ENCODE measurements at places on chromosomes 3 and 15.

DNA sequence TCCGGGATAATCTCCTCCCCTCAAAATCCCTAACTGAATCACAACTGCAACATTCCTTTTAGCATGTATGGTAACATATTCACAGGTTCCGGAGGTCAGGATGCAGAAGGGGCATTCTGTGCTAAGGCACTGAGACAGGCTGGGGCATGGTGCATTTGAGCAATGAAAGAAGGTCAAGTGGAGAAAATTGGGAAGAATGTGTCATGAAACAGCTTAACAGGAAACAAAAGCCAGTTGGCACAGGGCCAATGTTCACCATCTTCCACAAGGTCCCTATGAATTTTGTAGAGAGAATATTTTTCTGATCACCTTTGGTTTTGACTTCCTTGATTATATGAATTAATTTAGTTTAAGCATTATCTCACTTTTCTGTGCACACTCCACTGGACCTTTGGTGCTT is 587.7 kb upstream of the NR2F2 start:
- no peak for DNase-seq

GRCh38 chr3:52544937-52545336 is 8.5 kb downstream of the UQCC5 start:
- DNase-seq: no peak

GRCh38 chr3:148532326-148532725 is 165.4 kb upstream of the AGTR1 start:
- DNase-seq: no peak

GRCh38 chr15:68249058-68249713 is 19.7 kb upstream of the CLN6 start:
- DNase-seq: no peak

DNA sequence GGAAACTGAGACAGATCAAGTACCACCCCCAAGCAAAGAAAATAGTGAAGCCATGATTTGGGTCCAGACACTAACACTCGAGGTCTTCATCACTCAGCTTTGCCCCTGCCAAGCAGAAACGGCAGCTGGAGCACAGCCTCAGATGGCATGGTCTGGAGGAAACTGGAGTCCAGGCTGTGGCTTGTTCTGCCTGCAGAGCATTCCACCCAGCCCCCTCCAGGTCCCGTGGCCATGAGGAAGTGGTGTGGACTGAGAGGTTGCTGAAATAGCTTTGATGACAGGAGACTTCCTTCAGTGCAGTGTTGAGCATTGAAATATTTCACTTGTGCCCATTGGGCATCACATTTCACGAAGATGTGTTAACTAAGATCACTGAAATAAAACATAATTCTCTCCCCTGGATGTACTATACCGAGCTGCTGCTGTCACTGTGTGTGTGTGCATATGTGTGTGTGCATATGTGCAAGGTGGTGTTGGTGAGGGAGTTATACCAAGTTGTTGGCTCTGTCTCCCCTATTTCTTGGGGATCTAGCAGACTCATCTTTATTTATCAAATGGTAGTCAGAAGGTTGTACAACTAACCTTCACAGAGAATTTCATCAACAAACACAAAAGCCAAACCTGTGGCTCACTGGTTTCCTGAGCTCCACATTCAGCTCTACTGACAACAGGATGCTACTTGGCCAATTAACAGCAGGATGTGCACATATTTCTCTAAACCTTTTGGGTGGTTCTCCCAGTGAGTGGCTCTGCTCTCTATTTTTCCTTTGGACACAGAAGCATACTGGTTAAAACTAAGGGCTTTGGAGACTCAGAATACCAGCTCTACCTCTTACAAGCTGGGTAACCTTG is 660.1 kb upstream of the CFAP20DC start:
- no peak for DNase-seq

DNA sequence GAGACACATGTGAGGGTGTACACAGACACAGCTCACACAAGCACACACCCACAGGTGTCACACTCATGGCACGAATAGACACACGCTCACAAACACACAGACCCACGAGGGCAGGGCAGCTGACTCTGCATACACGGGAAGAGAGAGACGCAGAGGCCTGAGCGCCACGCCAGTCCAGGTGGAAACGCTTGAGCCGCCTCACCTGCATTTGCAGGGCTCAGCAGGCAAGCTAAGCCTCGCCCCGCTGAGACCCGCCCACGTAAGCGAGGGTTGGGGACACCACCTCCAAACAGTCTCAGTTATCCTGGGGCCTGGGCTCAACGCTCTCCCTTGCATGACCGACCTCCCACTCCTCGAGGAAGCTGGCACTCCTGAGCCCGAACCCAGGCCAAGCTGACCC is 73.2 kb downstream of the TLE3 start:
- no peak for DNase-seq
